ENCODE measurements at places on chromosomes 1 and 21. TPM values are rescaled to one million over a fixed set of nuclear protein-coding genes. Genes with fewer than 3 reads are reported as not detected.

GRCh38 chr1:17140279-17140678 lies 21.0 kb upstream of the PADI2 start:
- H3K27ac ChIP-seq, result no peak overlapping the region
- H3K36me3 ChIP-seq, result peaks cover 2% of the 10 kb centered on the region
- no peak for DNase-seq
- H3K27me3 ChIP-seq, result peaks cover 31% of the 10 kb centered on the region
- no peak overlapping the region for H3K4me3 ChIP-seq
- peaks cover 2% of the 10 kb centered on the region for H3K4me1 ChIP-seq

DNA sequence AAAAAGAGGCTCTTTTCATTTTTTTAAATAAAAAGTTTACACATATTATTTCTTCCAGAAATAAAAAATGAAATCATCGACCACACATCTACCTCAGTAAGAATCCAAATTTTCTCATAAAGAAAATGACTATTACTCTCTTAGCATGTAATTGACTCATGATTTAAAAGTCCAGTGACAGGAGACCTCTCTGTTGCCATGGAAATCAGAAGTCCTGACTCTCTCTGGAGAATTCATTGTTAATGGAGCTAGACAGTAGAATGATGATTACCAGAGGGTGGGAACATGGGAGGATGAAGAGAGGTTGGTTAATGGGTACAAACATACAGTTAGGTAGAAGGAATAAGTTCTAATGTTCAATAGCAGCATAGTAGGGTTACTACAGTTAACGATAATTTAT lies 5.0 kb upstream of the CLCA4 start:
- H3K27me3 ChIP-seq, result peaks cover 33% of the 10 kb centered on the region
- no peak overlapping the region for H3K4me3 ChIP-seq
- H3K27ac ChIP-seq, result no peak overlapping the region
- H3K36me3 ChIP-seq, result no peaks in the 10 kb centered on the region
- no peaks in the 10 kb centered on the region for H3K4me1 ChIP-seq

- DNase-seq, result no peak
- peak overlapping the region; percentile 2 for H3K27ac ChIP-seq
- peaks cover 24% of the 10 kb centered on the region for H3K4me1 ChIP-seq
- no peaks in the 10 kb centered on the region for H3K27me3 ChIP-seq
These were observed 90.7 kb downstream of the ASH1L start for GRCh38 chr1:155471891-155472290.

GRCh38 chr1:84412316-84412942 lies 14.1 kb downstream of the DNASE2B start:
- no peak for DNase-seq
- H3K4me3 ChIP-seq, result no peak overlapping the region
- peaks cover 4% of the 10 kb centered on the region for H3K4me1 ChIP-seq
- peaks cover 8% of the 10 kb centered on the region for H3K27me3 ChIP-seq
- H3K36me3 ChIP-seq, result no peaks in the 10 kb centered on the region

- no peak overlapping the region for H3K4me3 ChIP-seq
- no peak overlapping the region for H3K27ac ChIP-seq
- H3K4me1 ChIP-seq, result no peaks in the 10 kb centered on the region
- no peaks in the 10 kb centered on the region for H3K36me3 ChIP-seq
- H3K27me3 ChIP-seq, result no peaks in the 10 kb centered on the region
These were observed 18.1 kb downstream of the JAM2 start for GRCh38 chr21:25657140-25657539.

GRCh38 chr1:2091611-2092604 lies 41.7 kb downstream of the PRKCZ start:
- H3K27me3 ChIP-seq, result no peaks in the 10 kb centered on the region
- H3K4me1 ChIP-seq, result peaks cover 2% of the 10 kb centered on the region
- no peak overlapping the region for H3K4me3 ChIP-seq
- no peaks in the 10 kb centered on the region for H3K36me3 ChIP-seq
- H3K27ac ChIP-seq, result no peak overlapping the region

GRCh38 chr1:18005238-18005637 lies 102.4 kb upstream of the IGSF21 start:
- DNase-seq, result no peak
- H3K4me1 ChIP-seq, result no peaks in the 10 kb centered on the region
- H3K4me3 ChIP-seq, result no peak overlapping the region
- no peak overlapping the region for H3K27ac ChIP-seq
- H3K36me3 ChIP-seq, result peaks cover 2% of the 10 kb centered on the region

DNA sequence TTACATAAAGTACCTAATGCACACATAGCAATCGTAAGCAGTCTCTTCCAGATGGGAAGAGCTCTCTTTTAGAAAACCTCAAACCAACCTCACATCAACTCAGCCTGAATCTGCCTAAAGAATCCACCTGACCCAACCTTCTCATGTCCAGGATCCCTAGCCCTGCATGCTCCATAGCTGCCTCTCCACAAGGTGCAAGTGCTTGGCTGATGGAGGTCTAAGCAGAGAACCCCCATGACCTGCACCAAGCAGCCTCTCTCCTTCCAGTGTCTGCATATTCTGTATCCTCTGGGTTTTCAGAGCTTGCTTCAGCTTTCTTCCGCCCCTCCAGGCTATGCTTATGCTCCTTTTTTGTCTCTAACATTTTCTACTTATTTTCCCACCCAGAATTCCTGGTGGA lies 2.5 kb downstream of the LY9 start:
- peaks cover 62% of the 10 kb centered on the region for H3K4me1 ChIP-seq
- peaks cover 7% of the 10 kb centered on the region for H3K36me3 ChIP-seq
- H3K27ac ChIP-seq, result peak overlapping the region; percentile 98
- no peaks in the 10 kb centered on the region for H3K27me3 ChIP-seq
- H3K4me3 ChIP-seq, result peak overlapping the region; percentile 95

- H3K36me3 ChIP-seq, result no peaks in the 10 kb centered on the region
- H3K4me1 ChIP-seq, result peaks cover 11% of the 10 kb centered on the region
- H3K27me3 ChIP-seq, result no peaks in the 10 kb centered on the region
- DNase-seq, result no peak
- H3K27ac ChIP-seq, result peak overlapping the region; percentile 24
These were observed 8.1 kb upstream of the POFUT2 start for GRCh38 chr21:45295576-45296365.

DNA sequence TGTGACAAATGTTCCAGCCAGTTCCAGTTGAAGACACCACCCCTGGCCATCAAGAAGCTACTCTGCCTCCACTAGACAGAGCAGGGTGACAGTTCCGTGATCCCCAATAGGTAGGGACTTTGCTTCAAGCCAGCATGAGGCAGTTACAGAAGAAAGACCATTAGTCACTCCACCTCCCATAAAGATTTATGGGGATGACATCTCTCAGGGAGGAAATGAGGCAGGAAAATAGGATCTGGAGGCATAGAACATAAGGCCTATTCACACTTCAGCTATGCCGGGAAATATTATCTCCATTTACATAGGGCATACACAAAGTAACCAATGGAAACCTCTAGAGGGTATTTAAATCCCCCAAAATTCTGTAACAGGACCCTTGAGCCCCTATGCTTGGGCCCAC lies 3.5 kb upstream of the GBP7 start:
- no peak overlapping the region for H3K4me3 ChIP-seq
- no peak overlapping the region for H3K27ac ChIP-seq
- H3K36me3 ChIP-seq, result peaks cover 8% of the 10 kb centered on the region
- peaks cover 3% of the 10 kb centered on the region for H3K4me1 ChIP-seq

- no peaks in the 10 kb centered on the region for H3K27me3 ChIP-seq
- peaks cover 16% of the 10 kb centered on the region for H3K36me3 ChIP-seq
- peak overlapping the region; percentile 100 for H3K27ac ChIP-seq
- H3K4me1 ChIP-seq, result peaks cover 83% of the 10 kb centered on the region
These were observed 32.4 kb downstream of the EIF2D start for GRCh38 chr1:206579747-206580437.

DNA sequence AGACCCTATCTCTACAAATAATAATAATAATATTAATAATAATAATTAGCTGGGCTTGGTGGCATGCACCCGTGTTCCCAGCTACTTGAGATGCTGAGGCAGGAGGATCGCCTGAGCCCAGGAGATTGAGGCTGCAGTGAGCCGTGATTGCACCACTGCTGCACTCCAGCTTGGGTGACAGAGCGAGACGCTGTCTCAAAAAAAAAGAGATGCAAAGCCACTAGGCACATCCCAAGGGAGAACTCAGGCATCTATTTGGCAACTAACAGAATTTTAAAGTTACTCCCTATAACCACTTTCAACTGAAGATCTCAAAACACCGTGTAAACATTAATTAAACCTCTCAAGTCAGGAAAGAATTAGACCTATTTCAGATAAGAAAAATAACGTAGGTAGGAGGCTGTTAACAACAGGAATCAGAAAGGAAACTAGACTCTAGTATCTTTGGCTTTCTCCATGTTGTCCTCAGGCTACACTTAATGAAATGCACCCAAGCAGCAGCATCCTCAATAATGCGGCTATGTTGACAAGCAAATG lies 3.7 kb downstream of the RNF19B start:
- H3K27ac ChIP-seq, result peak overlapping the region; percentile 79
- H3K27me3 ChIP-seq, result no peaks in the 10 kb centered on the region
- peaks cover 54% of the 10 kb centered on the region for H3K4me1 ChIP-seq

- DNase-seq, result peak; percentile 27
- peak overlapping the region; percentile 55 for H3K4me3 ChIP-seq
- peaks cover 4% of the 10 kb centered on the region for H3K36me3 ChIP-seq
- peaks cover 56% of the 10 kb centered on the region for H3K27me3 ChIP-seq
- peaks cover 21% of the 10 kb centered on the region for H3K4me1 ChIP-seq
These were observed 3.5 kb upstream of the PEAR1 start for GRCh38 chr1:156889802-156890580.

MYOG gene
- total RNA-seq, result not detected

CYP4A22 gene
- total RNA-seq, result not detected

EXO5 gene
- total RNA-seq, result 7.4 TPM

POU2F1 gene
- total RNA-seq, result 28.7 TPM

SPRR3 gene
- total RNA-seq, result not detected

TMEM82 gene
- not detected for total RNA-seq

Measured in T-helper 17 cell (primary cell).